Psoas muscle (tissue), 8 donors: ENCODE measurements at places on chromosomes 11 and 22. TPM values are rescaled to one million over a fixed set of nuclear protein-coding genes. Genes with fewer than 3 reads are reported as not detected.

GAL gene
- not detected for polyA plus RNA-seq

LYVE1 gene
- polyA plus RNA-seq: 5.2 TPM

APOL2 gene
- polyA plus RNA-seq: 17.5 TPM

CSF2RB gene
- polyA plus RNA-seq: 0.25 TPM

TRIM29 gene
- polyA plus RNA-seq: 0.44 TPM
